ENCODE measurements at places on chromosomes 11 and 22.

GRCh38 chr22:46754826-46755225 is 7.6 kb upstream of the TBC1D22A start:
- no peak for DNase-seq

DNA sequence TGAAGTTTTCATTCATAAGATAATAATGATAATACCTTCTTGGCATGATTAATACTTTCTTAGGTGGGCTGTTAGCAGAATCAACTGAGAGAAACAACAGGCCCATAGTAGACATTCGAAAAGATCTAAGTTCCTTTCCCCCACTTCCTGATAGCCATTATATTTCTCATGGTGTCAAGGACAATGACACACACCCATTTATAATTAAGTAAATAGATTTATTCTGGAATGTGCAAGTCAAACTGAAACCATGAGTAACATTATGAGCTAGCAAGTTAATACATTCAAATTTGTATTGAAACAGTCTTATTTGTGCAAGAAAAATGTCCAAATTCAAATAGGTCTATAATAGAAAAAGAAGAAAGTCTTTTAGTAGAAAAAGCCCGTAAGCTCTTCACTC is 301.1 kb downstream of the GUCY1A2 start:
- no peak for DNase-seq

DNA sequence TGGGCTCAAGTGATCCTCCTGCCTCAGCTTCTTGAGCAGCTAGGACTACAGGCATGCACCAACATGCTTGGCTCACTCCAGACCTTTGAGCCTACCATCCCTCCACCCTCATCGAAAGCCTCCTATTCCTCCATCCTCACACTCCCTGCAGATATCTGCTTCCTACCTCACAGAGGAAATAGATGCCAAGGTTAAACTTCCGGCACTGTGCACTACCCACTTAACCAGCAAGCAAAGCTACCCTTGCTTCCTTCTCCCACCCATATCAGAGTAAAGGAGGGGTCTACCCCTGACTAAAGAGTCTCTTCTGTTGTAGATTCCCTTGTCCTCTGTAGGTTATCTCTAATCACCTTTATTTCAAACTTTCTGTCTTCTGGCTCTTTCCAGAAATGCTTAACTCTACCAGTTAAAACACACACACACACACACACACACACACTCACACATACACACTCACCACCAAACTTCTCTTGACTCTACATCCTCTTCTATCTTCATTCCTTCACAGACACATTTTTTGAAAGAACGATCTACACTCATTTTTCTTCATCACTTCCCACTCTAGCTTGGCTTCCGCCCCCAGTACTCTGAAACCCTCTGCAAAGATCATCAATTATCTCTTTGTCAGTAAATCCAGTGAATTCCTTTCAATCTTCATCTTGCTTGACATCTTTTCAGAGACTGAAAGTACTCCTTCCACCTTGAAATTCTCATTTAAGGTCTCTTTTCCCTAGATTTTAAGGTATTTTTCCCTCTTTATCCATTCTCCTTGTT is 10.9 kb upstream of the SIK2 start:
- DNase-seq, result no peak

GRCh38 chr22:37329238-37330140 is 47.2 kb downstream of the CYTH4 start:
- no peak for DNase-seq

- DNase-seq, result peak; percentile 31
Measured at GRCh38 chr11:77800449-77800848, 20.1 kb downstream of the RSF1 start.

- no peak for DNase-seq
Measured at GRCh38 chr11:114616516-114616915, 20.9 kb upstream of the NXPE4 start.

- no peak for DNase-seq
Measured at GRCh38 chr11:208917-209260, 1.4 kb downstream of the RIC8A start.

DNA sequence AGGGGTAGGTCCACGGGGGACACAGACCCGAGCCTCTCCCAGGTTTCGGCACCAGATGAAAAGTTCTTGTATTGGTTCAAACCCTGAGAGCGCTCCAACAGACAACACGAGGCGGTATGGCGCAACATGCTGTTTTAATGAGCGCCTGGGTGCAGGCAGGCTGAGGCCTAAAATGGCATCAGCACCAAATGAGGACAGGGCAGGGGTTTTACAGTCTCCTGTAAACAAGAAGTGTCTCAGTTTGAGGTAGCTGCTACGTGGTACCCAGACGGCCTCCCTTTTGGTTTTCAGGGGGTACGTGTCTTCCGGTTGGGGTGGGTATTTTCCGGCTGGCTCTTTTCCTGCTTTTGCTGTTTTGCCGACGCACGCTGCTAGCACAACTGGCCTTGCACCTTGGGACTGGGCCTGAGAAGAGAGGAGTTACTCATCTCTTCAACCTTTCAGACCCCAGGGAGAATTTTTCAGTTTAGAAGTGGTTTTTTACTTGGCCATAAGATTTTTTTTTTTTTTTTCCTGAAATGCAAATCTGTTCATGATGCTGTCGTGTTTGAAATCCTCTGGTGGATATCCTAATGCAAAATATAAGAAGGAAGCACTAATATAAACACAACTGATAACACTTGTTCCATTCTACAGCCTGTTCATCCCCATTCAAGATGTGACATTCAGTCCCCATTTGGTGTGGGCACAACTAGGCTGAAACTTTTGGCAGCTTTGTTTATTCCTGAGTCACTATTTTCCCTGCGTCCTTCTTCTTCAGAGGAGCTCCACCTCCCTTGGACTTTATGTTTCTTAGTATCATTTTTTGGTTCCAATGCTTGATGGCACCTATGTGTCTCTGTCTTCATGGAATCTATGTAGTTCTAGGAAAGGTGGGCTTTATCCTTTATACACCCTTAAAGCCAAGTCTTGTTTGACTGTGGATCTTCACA is 6.5 kb downstream of the PPFIBP2 start:
- peak; percentile 52 for DNase-seq

DNA sequence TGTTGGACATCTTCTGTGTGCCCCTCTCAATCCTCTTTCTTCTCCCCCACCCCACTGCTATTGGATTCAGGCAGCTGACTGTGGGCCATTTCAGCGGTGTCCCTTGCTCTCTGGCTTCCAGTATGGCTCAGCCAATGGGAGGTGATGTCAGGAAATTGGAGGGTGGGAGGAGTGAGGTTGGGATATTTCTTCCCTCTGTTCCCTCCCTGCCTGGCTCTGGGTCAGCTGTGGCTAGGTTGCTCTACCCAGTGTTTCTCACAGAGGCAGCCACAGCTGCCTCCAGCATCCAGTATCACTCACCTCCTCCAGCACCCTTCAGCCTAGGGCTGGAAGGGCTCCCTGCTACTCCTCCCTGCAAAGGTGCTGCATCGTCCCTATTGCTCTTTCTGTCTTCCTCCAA is 423.5 kb downstream of the MIAT start:
- DNase-seq, result no peak

GRCh38 chr22:50148991-50149721 is 21.4 kb upstream of the PANX2 start:
- peak; percentile 83 for DNase-seq

DNA sequence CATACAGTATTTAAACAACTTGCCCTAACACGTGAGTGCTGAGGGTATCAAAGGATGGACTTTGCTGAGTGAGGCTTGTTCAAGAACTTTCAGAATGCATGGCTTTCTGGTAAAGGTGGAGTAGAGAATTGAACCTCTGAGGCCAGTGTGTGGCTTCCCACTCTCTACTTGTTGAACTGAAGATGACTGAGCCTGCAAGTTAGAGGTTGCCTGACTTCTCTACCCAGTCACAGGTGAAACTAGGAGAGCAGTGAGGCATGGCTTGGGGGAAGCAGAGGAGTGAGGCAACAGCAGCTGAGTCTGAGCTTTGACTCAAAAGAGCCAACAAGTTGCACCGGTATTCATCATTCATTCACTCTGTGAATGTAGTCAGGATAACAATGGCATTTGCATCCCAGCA is 256.4 kb upstream of the SESN3 start:
- DNase-seq, result no peak

GRCh38 chr11:43868852-43869567 is 11.6 kb upstream of the ALKBH3 start:
- DNase-seq, result peak; percentile 95

- no peak for DNase-seq
Measured at GRCh38 chr11:72671152-72672099, 2.8 kb downstream of the PDE2A start.

DNA sequence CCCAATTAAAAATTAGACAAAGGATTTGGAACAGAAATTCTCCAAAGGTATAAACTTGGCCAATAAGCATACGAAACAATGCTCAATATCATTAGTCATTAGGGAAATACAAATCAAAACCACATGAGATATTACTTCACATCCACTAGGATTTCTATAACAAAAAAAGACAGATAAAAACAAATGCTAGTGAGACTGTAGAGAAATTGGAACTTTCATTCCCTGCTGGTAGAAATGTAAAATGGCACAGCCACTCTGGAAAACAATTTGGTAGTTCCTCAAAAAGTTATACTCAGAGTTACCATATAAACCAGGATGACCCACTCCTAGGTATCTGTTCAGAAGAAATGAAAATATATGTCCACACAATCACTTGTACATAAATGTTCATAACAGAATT is 71.6 kb downstream of the RPL27A start:
- no peak for DNase-seq

DNA sequence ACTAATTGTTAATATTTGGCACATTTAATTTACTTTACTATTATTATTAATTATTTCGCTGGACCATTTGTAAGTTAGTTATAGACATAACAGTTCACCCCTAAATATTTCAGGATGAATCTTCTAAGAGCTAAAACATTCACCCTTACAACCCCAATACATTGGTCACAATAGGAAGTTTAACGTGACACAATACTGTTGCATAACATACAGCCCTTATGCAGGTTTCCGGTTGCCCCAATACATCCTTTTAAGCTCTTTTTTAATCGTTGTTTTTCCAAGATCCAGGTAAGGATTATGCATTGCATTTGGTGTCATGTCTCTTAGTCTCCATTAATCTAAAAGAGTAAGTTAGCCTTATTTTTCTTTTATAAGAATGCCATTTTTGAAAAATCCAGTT is 71.2 kb downstream of the HSD17B12 start:
- peak; percentile 66 for DNase-seq

DNA sequence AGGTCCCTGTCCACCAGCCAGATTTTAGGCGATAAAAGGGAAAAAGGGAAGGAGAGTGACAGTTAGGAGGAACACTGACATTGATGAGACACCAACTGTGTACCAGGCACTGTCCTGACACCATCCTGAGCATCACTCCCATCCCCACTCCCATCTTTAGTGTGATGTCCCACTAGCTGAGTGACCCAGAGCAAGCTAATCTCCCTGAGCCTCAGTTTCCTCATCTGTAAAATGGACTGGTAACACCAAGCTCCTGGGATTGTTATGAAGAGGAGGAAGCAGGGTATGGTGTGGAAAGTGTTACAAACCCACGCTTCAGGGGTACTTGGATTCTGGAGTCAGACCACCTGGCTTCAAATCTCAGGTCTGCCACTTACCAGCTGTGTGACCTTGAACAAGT is 8.5 kb upstream of the P2RY6 start:
- DNase-seq, result no peak

DNA sequence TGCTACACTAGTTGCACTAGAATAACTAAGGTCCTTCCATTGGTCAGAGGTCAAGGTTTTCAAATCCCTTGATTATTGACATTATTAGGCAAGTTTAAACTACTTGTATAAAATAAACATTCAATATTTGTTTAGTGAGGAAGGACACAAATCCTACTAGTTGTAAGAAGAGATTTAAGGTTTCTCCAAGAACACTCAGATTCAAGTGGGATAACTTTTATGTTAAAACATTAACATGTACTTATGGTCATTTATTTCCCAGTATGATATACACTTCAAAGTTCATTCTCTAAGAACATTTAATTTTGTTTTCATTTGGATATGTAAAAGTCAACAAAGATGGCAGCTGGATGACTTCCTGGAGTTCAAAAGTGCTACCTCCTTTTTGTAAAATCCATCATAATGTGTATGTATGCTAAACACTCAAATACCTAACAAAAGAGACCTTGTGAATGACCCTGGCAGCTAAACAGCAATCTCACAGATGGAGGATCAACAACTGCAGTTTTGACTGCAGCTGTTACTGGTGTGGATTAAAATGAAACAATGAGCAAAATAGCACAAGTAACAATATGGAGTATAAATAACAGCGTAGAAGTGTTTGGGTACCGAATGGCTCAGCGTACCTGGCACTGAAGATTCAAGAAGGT is 1.5 kb downstream of the CCDC90B start:
- DNase-seq, result peak; percentile 11

- DNase-seq, result peak; percentile 72
Measured at GRCh38 chr11:61679893-61680621, at the start of gene DAGLA. Gene DAGLA (plus strand): TSS chr11:61680391. CDS start chr11:61720156, 39,765 bp downstream.

DNA sequence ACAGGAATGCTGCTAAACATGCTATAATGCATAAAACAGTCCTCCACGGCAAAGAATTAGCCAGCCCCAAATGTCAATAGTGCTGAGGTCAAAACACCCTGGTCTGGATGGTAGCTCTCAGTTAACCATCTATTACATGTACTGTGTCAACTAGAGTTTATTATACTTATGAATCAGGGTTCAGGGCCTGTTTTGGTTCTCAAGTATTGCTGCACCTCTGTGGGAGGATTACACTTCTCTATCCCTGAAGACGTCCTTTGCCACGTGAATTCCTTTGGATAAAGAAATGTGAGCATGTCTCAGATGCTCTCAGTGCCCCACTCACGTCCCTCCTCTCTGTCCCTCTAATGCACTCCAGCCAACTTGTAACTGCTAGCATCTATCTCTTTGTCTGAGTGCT is 53.4 kb downstream of the SLC1A2 start:
- no peak for DNase-seq

GRCh38 chr11:1943977-1944376 is 3.2 kb upstream of the MRPL23 start:
- DNase-seq, result no peak

GRCh38 chr11:10597877-10598351 is 29.4 kb upstream of the LYVE1 start:
- DNase-seq, result peak; percentile 63

- DNase-seq, result peak; percentile 91
Measured at GRCh38 chr22:50544078-50544745, 1.5 kb upstream of the KLHDC7B start.

DNA sequence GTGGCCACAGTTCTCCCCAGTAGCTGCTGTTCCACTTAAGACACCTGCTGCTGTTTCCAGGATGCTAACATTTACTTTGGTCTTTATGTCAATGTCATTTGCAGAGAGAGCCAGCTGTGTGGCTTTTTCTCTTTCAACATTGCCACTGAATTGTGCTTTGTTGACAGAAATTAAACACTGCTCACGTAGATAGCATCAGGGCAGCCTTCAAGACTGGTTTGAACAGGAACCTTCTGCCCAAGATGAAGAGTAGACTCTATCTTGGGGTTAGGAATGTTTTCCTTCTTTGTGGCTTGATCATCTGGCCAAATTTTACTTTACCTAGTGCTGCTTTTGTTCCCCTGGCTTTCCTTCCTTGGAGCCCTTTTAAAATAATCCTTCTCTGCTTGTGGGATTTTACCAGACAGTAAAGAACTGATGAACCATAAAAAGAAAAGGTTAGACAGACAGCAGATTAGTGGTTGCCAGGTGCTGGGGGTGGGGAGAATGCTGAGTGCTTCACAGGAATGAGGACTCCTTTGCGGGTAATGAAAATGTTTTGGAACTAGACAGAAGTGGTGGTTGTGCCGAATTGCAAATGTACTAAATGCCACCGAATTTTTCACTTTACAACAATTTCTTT is 22.7 kb upstream of the XBP1 start:
- no peak for DNase-seq
